ENCODE measurements at places on chromosomes 2 and 18.
A peak's percentile ranks its signal among the peaks of the same experiment; 100 is the strongest.

DNA sequence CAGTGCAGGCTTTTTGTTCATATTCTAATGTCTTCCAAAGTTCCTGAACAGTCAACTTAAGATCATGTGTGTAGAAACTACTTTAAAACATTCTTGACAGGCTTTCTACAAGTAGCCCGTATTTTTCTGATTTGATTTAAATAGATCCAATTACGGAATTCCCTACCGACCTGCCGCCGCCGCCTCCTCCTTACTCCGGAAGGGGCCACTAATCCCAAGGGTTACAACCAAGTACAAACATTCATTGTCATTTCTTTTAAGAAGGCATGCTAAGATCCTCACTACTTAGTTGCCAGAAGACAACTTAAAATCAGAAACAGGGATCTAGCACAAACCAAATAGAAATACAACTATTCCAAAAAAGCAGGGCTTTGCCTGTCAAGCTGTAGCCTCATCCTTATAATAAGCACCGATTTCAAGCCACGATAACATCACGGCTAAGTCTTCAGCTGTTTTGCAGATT, 784 bp downstream of the WDR33 start:
- peak; percentile 15 for DNase-seq
- peaks cover 1% of the 10 kb centered on the region for H3K4me1 ChIP-seq
- peaks cover 22% of the 10 kb centered on the region for H3K36me3 ChIP-seq
- peak overlapping the region; percentile 85 for H3K27ac ChIP-seq

DNA sequence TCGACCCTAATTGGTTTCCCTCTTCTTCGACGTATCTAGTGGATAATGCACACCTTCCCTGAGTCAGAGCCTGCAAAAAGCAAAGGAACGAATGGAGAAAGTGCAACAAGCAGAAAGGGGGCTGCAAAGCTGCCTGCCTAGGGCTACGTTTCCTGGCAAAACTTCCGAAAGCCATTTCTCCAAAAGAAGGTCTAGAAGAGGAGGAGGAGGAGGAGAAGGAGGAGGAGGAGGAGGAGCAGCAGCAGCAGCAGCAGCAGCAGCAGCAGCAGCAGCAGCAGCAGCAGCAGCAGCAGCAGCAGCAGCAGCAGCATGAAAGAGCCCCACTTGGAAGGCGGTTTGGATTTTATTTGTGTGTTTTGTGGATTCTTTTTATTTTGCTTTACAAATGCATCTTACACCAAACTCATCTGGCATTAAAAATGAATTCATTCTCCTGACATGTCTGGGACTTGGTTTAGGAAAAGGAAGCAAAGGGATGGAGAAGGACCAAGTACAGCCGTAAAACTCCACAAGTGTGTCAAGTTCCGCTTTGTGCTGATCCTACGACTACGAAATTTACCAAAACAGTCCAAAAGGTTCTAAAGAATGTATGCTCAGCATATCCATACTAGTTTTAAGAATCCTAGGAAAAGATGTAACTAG, 2.0 kb downstream of the TCF4 start:
- peaks cover 33% of the 10 kb centered on the region for H3K4me1 ChIP-seq
- peak overlapping the region; percentile 66 for H3K27ac ChIP-seq
- peak overlapping the region; percentile 74 for H3K4me3 ChIP-seq
- peaks cover 50% of the 10 kb centered on the region for H3K36me3 ChIP-seq
- H3K27me3 ChIP-seq, result no peaks in the 10 kb centered on the region

DNA sequence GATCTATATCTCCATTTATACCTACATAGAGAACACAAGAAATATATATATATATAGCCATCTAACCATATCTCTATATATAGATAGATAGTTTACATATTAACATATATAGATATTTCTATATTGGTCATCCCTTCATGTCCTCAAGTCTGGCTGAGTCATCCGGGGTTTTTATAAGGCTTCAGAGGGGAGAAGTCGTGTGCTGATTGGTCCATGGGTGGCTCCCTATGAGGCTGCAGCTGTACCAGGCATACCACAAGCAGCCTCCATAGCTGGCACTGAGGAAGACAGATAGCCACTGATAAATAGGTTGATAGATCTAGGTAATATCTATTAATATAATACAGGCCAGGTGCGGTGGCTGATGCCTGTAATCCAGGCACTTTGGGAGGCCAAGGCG, 618.3 kb upstream of the SETBP1 start:
- no peaks in the 10 kb centered on the region for H3K4me1 ChIP-seq
- no peak for DNase-seq
- no peak overlapping the region for H3K4me3 ChIP-seq
- no peak overlapping the region for H3K27ac ChIP-seq
- no peaks in the 10 kb centered on the region for H3K36me3 ChIP-seq

GRCh38 chr2:230661072-230661957, 51.3 kb upstream of the CAB39 start:
- no peaks in the 10 kb centered on the region for H3K4me1 ChIP-seq
- no peak overlapping the region for H3K4me3 ChIP-seq
- DNase-seq, result no peak
- H3K36me3 ChIP-seq, result no peaks in the 10 kb centered on the region

DNA sequence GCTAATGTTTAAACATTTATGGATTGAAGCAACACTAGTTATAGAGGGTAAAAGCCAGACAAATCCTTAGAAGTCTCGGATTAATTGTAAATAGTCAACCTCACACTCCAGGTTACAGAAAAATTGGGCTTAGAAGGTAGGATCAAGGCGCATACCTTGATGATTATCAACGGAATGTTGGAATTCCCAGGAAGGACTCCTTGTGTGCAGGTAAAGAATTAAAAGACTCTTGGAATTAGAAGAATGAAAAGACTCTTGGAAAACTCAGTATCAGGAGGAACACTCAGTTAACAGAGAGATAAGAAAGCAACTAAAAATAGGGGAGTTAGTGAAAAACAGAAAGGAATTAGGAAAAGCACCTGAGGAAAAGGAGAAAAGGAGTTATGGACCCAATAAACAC, 29.3 kb upstream of the EPHA4 start:
- H3K4me1 ChIP-seq, result peaks cover 7% of the 10 kb centered on the region
- no peak overlapping the region for H3K4me3 ChIP-seq
- H3K36me3 ChIP-seq, result no peaks in the 10 kb centered on the region
- no peak for DNase-seq

GRCh38 chr2:95034221-95034620, 8.7 kb downstream of the MAL start:
- DNase-seq, result no peak
- no peak overlapping the region for H3K4me3 ChIP-seq
- no peak overlapping the region for H3K27ac ChIP-seq
- no peaks in the 10 kb centered on the region for H3K36me3 ChIP-seq
- H3K4me1 ChIP-seq, result peaks cover 5% of the 10 kb centered on the region

DNA sequence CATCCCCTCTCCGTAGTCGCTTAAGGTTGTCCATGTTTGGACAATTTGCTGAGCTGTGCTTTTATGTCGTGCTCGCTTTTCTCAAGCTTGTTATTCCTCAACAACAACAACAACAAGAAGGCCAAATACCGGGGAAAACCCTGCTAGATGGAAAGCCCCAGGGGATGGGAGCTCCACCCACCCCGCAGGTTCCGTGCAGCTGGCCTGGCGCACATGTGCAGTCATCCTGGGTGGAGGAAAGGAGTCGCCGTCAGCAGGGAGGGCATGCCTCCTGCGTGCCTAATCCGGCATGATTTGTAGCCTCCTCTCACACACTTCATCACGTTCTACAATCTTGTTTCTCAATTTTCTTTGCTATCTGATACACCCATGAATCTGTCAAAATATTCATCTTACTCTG, 87.4 kb upstream of the SALL3 start:
- no peaks in the 10 kb centered on the region for H3K27me3 ChIP-seq
- no peak overlapping the region for H3K4me3 ChIP-seq
- H3K27ac ChIP-seq, result no peak overlapping the region
- DNase-seq, result no peak
- no peaks in the 10 kb centered on the region for H3K36me3 ChIP-seq

Data from neuronal stem cell (in vitro differentiated cells).